ENCODE measurements at places on chromosomes 2 and 18.

- no peak for DNase-seq
Measured at GRCh38 chr18:33369711-33370449, 70.6 kb downstream of the CCDC178 start.

GRCh38 chr2:172725746-172726145, 9.9 kb upstream of the RAPGEF4 start:
- DNase-seq = no peak

DNA sequence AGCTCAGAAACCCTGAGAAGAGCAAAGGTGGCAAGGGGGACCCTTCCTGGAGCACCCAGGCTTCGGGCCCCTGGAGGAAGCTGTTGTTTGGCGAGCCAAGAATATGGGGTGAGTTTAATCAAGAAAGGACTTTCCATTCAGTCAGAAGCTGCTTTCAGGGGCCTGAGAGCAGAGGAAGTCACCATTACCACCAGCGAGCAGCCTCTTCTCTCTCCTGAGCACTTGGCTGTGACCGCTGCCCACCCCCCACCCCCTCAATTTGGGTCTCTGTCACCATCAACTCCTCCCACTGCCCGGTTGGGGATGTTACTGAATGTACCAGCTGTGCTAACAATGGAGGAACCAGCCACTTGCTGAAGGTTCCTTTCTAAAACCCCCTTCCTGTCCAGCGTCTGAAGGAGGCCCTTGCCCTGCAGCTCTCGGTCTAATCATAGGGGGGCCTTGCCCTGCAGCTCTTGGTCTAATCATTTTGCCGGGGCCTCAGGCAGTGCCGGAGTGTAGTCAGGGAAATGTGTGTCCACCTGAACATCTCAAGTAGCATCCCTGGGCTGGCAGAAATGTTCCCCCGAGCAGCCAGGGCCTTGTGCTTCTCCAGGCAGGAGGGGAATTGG, 943 bp downstream of the INPP5D start:
- DNase-seq = no peak

DNA sequence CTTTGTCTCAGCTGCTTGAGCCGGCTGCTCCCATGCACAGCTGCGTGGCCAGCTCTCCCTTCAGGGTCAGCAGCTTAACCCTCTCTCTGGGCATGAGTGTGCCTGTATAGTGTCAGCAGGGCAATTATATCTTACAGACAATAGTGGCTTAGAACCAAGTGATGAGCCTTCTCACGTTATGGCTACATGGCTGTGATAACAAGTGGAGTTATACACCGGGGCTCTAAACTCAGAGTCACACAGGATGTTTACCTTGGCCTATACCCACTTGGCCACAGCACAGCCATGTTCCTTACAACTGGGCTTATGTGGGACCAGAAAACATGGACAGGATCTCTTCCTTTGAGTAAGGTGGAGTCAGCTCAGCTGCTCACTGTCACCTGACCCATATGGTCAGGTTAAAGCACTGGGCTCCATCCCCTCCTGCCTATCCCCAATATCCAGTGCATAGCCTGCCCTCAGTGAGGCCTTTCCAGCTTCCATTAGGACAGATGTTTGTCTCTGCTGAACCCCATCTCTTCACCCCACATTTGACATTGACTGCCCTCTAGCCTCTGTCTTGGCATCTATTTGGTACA, 294.2 kb upstream of the NCKAP5 start:
- DNase-seq = no peak
